ENCODE measurements at places on chromosomes 7 and 10.

DNA sequence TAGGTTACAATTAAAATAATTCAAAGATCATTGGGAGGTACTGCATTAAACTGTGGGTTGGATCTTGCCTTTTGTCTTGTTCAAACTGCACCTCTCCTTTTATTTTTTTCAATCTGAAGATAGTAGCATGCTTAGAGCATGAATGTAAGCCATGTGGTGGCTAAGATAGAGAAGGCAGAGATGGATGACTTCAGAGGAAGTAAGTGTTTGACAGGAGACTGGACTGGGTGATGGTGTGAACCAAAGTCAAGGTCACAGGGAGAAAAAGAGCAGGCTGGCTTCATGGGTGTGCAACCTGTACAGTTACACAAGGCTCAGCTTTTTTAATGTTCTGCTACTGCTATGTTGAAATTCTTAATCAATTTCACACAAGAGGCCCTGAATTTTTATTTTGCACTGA is 85.6 kb downstream of the ZEB1 start:
- no peak for DNase-seq

- no peak for DNase-seq
These were observed 539 bp upstream of the COX19 start for GRCh38 chr7:975702-976473.

- DNase-seq = no peak
These were observed 48.5 kb downstream of the AMZ1 start for GRCh38 chr7:2736411-2736914.

DNA sequence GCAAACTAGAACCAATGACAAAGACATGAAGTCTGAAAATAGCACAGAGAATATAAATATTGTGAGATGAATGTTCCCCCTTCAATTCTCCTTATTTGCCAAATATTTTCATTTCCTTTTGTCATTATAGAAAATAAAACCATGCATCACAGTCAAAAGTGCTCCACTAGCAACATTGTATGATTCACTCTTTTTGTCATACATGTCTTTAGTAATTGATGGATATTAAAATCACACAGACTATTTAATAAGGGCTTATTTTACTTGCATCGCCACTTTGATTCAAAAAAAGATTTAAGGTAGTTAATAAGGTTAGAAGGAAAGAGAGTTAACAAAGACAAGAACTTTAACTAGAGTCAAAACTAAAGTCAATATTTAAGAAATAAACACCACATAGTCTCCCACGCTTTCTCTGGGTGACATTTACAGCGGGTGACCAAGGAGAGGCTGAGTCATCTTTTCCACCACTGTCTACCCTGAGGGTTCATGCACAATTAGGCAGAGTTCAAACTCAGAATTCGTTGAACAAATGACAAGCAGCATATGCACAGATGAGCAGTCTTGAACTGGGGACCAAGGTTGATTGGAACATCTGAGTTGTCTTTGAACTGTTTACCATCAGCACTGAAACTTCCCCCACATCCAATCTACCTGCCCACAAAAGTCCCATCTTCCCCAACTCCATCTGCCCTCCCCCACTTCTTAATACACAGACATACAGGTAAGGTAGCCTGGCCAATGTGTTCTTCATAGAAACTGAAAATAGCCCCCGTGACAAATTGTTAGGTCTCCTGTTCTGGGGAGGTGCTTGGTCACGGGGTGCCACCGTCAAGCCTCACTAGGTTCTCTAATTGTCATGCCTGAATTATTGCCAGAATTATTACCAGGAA is 42.5 kb downstream of the C7orf25 start:
- no peak for DNase-seq

- DNase-seq = no peak
These were observed 93.0 kb downstream of the PPP1R3A start for GRCh38 chr7:113825832-113826231.

GRCh38 chr7:126605553-126605952 is 647.2 kb downstream of the GRM8 start:
- no peak for DNase-seq

DNA sequence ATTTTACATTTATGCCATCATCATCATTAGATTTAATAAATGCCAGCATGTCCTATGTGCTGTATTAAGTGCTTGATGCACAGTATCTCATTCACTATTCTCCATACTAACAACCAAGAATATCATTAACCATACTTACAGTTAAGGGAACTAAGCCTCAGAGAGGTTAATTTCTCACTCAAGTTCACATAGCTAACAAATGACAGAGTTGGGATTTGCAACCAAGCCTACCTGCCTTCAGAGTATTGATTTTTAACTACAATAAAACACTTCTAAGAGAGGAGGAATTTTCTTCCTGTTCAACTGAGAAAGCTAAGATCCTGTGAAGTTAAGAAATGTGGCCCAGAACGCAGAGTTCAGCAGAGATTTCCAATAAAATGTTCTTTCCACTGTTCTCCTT is 403.0 kb downstream of the KCNMA1 start:
- DNase-seq = no peak

GRCh38 chr10:71740069-71740653 is 20.6 kb upstream of the C10orf105 start:
- no peak for DNase-seq

All from NCI-H2029 treated with DMSO at 0.1 percent for 48 hours (cell line).